LoVo (cell line): ENCODE measurements at places on chromosomes 7 and 10.

DNA sequence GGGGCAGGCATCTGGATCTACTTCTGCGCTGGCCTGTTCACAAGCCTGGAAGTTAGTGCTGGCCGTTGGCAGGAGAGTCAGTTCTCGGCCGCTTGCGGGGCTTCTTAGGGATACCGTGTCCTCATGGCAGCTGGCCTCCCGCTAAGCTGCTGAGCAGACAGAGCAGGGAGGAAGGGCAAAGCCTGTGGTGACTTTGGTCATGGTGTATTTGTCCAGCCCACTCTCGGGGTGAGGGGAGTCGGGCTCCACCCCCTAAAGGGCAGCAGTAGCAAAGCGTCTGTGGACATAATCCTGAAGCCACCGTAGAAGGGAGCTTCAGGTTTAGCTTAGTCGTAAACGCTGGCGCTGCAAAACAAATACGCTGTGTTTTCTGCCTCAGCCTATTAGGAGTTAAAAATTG is 12.2 kb downstream of the UBE3C start:
- no peak for DNase-seq

DNA sequence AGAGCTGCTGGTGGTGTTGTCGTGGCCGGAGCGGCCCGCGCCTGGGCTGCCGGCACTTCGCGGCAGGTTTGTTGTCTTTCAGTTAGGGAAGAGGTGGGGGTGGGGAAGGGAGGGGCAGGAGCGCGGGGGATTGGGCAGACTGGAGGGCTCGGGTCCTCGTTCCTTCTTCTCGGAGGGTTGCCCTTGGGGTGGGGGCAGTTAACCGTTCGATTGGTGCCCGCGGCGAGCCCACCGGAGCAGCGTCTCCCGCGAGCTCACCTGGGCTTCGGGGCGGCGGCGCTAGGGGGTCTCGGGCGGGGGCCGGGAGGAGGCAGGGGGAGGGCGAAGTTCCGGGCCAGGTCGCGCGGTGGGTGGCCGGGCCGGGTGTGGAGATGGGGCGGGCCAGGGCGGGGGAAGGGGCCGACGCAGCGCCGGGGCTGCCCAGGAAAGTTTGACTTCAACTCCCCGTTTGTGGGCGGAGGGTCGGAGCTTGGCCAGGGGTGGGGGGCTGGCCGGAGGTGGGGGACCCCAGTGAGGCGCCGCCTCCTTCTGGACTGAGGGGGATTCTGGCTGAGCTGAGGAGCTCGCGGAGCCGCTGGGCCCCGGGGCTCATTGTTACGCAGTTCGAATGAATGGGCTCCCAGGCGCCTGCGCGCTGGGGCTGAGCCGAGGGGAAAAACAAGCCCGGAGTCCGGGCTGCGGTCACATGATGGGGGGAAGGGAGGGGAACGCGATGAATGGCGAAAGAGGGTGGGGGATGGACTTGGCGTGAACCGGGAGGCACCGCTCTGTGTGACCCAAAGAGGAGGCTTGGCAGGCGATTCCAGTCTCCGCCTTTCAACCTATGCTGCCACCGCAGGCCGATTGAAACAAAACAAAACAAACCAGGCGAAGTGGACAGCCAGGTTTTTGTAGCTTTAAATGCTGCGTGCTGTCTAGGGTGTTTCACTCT is 582 bp downstream of the HBP1 start:
- peak; percentile 99 for DNase-seq

- DNase-seq, result no peak
These were observed 46.1 kb upstream of the CACUL1 start for GRCh38 chr10:118800920-118801319.

DNA sequence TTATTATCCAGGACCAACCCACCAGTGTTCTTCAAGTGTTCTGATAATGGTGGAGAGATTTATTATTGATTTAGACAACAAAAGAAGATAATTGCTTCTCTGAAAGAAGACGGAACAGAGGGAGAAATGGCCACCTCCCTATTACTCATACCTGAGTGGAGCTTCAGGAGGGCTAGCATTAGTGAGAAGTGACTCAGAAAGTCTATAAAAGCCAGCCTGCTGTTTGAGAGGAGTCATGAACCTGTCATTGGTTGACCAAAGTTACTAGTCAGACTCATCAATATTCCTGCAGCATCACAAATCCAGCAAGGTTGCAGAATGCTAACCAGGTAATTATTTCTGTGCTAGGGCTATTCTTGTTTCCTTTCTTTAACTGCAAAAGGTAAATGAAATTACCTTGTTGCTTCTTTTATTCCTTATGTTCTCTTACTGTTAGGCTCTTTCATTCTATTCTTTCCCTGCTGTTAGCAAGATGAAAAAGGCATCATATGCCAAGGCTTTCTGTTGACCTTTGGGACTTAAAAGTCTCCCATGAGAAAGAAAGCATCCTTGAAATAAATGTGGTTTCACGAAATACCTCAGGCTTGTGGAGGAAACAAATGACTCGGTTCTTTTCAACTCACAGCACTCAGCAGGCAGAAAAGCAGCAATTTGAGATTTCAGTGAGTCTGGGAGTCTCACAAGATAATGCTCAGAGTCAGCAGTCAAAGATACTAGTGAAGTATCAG is 256.4 kb upstream of the PHYHIPL start:
- peak; percentile 61 for DNase-seq

- peak; percentile 66 for DNase-seq
These were observed 29.2 kb downstream of the FAM3C start for GRCh38 chr7:121366852-121367431.

- no peak for DNase-seq
These were observed 81.2 kb downstream of the FZD1 start for GRCh38 chr7:91345449-91345848.

DNA sequence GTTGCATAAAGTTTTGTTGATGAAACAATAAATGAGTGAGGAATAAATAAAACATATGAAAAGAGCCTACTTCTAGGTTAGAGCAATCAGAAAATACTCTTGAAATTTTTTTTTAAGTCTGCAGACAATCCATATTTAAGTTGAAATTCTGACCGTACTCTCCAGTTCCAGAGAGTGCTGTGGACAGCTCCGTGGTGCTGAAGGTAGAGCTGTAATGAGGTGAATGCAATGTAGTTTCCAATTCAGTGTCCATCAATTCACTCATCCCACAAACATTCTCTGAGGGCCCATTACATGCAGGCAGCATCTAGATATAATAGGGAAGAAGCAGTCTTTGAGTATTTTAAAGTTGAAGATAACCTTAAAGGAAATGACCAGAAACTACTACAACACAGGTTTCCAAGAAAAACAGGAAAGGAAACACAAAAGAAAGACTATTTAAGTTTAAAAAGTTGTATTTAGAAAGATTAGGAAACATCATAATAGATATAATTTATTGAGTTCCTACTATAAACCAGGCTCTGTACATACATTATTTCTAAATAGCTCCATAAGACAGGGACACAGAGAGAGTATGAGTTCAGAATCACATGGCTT is 44.0 kb upstream of the CRTAC1 start:
- no peak for DNase-seq

DNA sequence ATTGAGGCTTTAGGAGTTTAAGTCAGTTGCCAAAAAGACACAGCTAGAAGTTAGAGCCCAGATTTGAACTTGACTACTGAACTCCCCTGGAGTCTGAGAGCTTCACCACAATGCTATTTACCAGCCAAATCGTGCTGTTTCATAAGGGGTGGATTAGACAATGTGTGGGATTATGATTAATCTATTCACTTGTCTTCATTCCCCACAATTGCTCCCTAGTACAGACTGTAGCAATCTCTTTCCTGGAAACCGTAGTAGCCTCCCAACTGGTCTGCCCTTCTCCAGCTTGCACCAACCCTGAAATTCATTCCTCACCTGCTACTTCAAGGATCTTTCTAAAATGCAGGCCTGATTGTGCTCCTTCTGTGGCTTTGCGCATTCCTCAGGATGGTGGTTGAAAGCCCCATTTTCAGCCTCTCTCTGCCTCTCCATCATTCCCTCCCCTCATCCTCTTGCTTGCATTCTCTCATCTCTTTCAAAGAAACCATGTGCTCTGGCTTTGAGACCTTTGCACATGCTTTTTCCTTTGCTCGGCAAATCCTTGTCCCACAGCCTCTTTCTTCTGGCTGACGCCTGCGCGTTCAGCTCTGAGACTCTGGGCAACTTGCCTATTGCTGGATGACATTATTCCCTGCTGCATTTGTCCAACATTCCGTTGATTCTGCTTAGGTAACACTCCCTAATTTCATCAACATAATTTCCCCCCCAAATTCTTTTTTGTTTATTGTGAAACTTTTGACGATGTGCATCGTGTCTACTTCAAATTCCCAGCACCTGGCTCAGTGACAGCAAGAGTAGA is 145.1 kb downstream of the ADRA2A start:
- no peak for DNase-seq

- DNase-seq, result no peak
These were observed 49.6 kb downstream of the INPP5A start for GRCh38 chr10:132587175-132587574.
